Upper lobe of left lung (tissue), 6 donors: ENCODE measurements at places on chromosomes 16 and 17.

GRCh38 chr17:82316651-82317393, 586 bp downstream of the CD7 start:
- DNase-seq: no peak

- no peak for DNase-seq
These were observed 24.8 kb downstream of the RPGRIP1L start for GRCh38 chr16:53678756-53679343.

- peak; percentile 5 for DNase-seq
These were observed at the start of gene KRT35 for GRCh38 chr17:41481036-41481435. KRT35 (minus strand) TSS chr17:41481151; CDS start chr17:41481097, 54 bp downstream.

- DNase-seq: no peak
These were observed 1.3 kb downstream of the SERPINF1 start for GRCh38 chr17:1762901-1763898.
